Activated naive CD4-positive, alpha-beta T cell treated with anti-CD3 and anti-CD28 coated beads, Interleukin-2, amount 50 U/mL, for 72 hours (primary cell): ENCODE measurements at places on chromosomes 2 and 18. TPM values are rescaled to one million over a fixed set of nuclear protein-coding genes. Genes with fewer than 3 reads are reported as not detected.

- no peak for DNase-seq
These were observed 822 bp downstream of the PSMG2 start for GRCh38 chr18:12703664-12704063.

DNA sequence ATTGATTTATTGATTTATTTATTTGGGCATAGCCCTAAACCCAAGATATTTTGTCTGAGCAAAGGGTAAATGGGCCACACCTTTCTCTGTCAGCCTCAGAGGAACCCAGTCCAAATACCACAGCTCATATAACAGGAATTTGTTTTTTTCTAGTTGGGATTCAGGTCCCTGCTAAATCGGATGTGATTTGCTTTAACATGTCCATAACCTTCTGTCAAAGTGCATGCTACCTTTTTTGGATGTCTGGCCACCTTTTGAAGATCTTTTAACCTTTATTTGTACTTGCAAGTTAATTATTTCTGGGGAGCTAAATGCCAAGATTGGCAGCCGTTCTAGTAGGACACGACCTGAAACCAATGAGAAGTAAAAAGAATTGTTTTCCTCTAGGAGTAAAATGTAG lies 303.2 kb upstream of the UBE2E3 start:
- DNase-seq, result no peak

CMPK2 gene
- total RNA-seq, result 13.6 TPM

DNA sequence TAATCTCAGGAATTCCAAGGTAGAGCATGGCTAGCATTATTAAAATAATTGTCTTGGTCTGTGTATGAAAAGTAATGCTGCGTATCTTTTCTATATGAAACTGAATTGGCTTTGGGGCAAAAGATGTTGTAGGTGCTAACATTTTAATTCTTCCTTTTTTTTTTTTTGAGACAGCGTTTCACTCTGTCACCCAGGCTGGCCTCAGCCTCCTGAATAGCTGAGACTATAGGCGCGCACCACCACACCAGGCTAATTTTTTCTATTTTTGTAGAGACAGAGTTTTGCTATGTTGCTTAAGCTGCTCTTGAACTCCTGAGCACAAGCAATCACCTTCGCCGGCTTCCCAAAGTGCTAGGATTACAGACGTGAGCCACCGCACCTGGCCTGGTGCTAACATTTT lies 172.6 kb upstream of the STON1 start:
- DNase-seq, result no peak

RAB6C gene
- total RNA-seq, result not detected

GRCh38 chr2:57417007-57417406 lies 629.6 kb upstream of the VRK2 start:
- no peak for DNase-seq

SERPINB12 gene
- total RNA-seq, result not detected

- DNase-seq, result no peak
These were observed 149.6 kb upstream of the APCDD1 start for GRCh38 chr18:10304853-10305252.

DNA sequence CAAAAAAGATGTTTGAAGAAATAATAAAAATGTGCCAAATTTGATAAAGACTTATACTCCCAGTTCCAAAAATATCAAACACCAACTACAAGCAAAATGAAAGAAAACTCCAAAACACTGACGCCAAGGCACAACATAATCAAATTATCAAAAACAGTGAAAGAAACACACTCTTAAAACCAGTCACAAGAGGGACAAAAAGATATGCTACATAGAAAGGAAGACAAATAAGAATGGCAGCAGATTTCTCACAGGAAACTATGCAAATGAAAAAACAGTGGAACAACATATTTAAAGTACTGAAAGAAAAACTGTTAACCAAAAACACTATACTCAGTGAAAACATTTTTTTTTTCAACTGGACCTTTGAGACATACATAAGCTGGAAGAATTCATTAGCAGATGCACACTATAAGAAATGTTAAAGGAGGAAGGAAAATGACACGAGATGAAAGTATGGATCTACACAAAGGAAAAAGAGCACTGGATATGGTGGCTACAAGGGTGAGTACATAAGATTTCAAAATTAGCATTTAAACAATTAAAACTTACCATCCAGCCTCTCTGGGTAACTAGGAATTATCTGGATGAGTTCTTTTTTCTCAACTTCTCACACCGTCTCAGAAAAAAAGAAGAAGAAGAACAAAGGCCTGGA lies 94.0 kb upstream of the ACVR1C start:
- no peak for DNase-seq

DNA sequence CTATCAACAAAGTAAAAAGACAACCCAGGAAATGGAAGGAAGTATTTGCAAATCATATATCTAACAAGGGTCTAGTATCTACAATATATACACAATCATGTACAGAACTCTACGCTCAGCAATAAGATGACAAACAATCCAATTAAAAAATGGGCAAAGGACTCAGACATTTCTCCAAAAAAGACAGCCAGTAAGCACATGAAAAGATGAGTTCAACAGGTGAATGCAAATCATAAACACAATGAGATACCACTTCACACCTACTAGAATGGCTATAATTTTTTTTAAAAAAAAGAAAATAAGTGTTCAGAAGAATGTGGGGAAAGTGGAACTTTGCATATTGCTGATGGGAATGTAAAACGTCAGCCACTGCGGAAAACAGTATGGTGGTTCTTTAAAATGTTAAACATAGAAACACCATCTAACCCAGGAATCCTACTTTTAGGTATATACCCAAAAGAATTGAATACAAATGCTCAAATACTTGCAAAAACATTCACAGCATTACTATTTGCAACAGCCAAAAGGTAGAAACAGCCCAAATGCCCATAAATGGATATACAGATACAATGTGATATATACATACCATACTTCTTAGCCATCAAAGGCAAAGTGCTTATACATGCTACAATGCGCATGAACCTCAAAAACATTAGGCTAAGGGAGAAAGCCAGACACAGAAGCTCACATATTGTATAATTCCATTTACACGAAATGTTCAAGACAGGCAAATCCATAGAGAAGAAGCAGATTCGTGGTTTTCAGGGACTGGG lies 121.2 kb downstream of the CABYR start:
- DNase-seq, result no peak
